Left lung (tissue), 14 donors: ENCODE measurements at places on chromosomes 5 and 9. TPM values are rescaled to one million over a fixed set of nuclear protein-coding genes. Genes with fewer than 3 reads are reported as not detected.

- DNase-seq = no peak
These were observed 99.9 kb downstream of the SSBP2 start for GRCh38 chr5:81650987-81651386.

DNA sequence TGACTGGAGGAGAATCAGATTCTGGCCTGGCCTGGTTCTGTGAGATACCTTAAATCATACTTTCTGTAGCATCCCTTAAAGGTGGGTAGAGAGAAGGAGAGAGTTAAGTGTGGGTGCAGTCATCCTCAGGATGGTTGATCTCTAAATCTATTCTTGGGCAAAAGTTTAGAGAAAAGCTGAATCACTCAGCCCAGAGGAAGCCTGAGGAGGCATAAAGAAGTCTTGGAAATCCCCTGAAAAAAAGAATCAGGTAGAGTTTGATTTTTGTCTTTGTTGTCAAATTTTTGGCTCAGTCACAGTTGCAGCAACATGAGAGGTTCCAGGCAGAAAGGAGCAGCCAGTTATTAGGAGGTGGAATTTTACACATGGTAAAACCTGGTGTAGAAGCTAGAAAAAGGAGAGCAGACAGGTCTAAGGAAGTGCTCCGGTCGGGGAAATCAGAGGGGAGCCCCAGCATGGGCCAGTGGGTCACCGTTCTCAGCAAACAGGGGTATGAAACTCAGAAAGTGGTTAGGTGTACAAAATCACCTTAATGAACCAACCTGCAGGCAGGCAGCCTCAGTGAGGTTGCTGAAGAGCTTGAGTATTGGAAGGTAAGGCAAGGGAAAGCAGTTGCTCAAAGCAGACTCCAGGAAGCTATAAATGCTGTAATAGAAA, 116.2 kb upstream of the CNTLN start:
- DNase-seq = no peak

DNA sequence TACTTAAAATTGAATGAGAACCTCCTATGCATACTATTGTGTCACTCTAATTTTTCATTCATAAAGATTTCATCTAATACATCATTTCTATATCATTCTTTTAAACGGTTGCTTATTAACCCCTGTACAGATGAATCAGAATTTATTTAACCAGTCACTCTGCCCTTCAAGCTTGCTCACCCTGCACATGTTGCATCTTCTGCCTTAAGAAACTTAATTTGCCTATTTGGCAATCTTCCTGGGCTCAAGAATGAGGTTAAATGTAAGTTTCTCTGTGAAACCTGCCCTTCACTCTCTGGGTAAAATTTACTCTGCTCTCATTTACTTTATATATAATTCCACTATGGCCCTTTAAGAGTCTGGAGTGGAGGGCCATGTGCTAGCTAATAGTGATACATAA, 434.7 kb upstream of the ZNF608 start:
- no peak for DNase-seq

- DNase-seq = no peak
These were observed 499.5 kb upstream of the KLF4 start for GRCh38 chr9:107989099-107989498.

Gene PDGFRB
- 129 TPM for total RNA-seq

Gene PLAC8L1
- 0.47 TPM for total RNA-seq

GRCh38 chr5:83899326-83899970, 178.8 kb upstream of the HAPLN1 start:
- DNase-seq = no peak

Gene HEXB
- total RNA-seq = 215 TPM
